ENCODE measurements at places on chromosomes 3 and 15.
A peak's percentile ranks its signal among the peaks of the same experiment; 100 is the strongest.

DNA sequence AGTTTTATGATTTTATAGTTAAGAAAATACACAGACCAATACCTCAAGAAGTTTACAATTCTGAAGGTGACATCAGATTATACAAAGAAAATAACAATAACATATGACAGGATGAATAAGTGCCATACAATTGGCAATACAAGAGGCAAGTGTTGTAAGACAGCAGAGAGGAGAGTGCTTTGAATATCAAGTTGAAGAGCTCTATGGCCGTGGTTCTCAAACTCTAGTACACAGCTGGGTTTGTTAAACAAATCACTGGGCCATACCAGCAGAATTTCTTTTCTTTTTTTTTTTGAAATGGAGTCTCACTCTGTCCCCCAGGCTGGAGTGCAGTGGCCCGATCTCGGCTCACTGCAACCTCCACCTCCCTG, 167.1 kb upstream of the NECTIN3 start:
- no peak for DNase-seq

DNA sequence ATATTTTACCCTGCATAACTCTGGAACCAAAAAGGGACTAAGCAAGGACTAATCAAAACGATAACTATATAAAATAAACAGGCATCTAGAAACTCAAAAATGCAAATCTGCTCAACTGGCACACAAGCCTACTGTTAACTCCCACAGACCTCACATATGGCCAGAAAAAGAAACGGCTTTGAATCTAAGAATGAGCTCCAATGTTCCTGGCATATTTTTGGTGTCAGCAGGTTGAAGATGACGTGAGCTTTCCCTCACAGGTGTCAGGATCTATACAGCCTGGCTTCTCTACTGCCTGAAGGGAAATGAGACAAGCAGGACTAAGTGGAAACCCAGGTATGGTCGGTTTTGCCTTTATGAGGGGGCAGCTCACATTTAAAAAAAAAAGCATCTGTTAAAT, 120.1 kb upstream of the SPATA12 start:
- no peak for DNase-seq

DNA sequence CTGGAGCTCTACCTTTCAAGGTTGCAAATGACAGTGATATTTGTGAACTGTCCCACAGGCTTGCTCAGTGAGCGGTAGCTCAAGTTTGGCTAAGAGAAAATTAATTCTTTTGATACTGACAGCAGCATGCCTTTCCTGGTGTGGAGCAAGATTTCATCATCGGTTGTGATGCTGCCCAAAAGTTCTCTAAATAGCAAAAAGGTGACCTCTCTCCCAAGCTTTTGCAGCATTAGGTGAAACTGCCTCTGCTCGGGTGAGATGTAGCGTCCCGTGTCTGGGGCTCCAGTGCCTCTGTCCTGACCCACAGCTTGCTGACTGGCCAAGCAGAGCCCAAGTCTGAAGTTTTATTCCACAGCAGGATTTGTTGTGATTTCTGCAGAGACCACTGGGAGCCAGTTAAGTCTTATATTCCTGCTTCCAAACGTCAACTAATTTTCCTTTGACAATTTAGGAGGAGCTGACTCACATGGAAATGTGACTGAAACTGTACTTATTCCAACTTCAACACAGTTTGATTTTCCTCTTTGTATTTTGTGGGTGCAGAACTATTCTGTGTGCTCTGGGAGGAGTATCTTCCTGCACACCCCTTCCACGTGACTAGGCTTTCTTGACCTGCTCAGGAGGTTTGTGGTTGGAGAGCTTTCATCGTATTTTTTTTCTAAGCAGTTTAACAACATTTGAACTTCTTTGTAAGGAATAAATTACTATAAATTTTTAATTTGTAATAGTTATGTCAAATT, 5.9 kb downstream of the SYNM start:
- peak; percentile 36 for DNase-seq

- DNase-seq, result no peak
Measured at GRCh38 chr3:176683382-176683781, 513.9 kb downstream of the TBL1XR1 start.

- peak; percentile 34 for DNase-seq
Measured at GRCh38 chr3:116473602-116474001, 28.3 kb upstream of the LSAMP start.

DNA sequence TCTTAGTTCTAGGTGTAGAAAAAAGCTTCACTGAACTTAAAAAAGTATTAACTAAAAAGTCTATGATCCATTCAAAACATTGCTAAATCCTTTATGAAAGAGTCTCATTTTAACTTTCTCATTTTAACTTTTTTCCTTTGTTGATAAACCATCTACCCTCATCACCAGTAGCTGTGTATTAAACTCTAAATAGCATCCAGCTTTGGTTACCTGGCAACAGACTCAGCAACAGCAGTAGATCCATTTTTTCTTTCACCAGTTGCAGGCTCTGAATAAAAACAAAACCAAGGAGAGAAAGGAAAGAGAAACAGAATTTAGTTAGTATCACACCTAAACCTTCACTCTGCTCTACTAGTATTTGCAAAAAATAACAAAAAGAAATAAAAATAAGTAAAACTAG, 51.6 kb downstream of the TP53BP1 start:
- peak; percentile 49 for DNase-seq

GRCh38 chr3:184549796-184550577, 11.6 kb upstream of the EPHB3 start:
- no peak for DNase-seq

- DNase-seq, result peak; percentile 57
Measured at GRCh38 chr3:86774082-86774691, 216.8 kb downstream of the VGLL3 start.

GRCh38 chr3:175029828-175030227, 170.7 kb downstream of the NAALADL2 start:
- no peak for DNase-seq

GRCh38 chr15:46456456-46456855, 821.6 kb downstream of the SQOR start:
- no peak for DNase-seq

GRCh38 chr15:98626153-98626552, 22.2 kb upstream of the IGF1R start:
- no peak for DNase-seq

GRCh38 chr3:38251197-38251596, 14.4 kb upstream of the SLC22A13 start:
- no peak for DNase-seq

- peak; percentile 23 for DNase-seq
Measured at GRCh38 chr3:16013568-16013967, 160.9 kb upstream of the GALNT15 start.

GRCh38 chr3:101722394-101723173, 1.8 kb upstream of the CEP97 start:
- DNase-seq, result no peak

GRCh38 chr15:50167110-50167509, 14.9 kb upstream of the SLC27A2 start:
- no peak for DNase-seq

DNA sequence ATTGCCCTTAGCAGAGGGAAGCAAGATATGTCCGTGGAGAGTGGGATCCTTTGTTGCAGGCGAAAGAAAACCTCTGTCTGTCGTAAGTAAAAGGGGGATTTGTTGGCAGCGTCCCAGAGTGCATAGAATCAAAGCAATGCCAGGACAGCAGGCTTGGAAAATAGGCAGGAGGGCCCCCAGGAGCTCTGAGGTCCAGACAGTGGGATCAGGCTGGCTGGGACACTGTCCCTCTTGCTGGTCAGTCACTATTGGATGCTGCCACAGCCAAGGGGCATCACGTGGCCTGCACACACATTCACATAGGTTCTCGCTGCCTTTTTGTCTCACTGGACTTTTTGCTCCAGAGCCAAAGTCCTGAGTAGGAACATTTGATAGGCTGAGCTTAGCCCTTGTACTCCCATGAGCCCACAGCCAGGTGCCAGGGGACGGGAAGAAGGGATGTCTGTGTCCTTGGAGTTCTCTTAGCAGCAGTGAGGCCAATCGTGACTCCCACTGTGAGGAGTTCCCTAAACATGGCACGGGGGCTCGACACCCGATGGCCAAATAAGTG, 10.7 kb downstream of the MUC20 start:
- no peak for DNase-seq

DNA sequence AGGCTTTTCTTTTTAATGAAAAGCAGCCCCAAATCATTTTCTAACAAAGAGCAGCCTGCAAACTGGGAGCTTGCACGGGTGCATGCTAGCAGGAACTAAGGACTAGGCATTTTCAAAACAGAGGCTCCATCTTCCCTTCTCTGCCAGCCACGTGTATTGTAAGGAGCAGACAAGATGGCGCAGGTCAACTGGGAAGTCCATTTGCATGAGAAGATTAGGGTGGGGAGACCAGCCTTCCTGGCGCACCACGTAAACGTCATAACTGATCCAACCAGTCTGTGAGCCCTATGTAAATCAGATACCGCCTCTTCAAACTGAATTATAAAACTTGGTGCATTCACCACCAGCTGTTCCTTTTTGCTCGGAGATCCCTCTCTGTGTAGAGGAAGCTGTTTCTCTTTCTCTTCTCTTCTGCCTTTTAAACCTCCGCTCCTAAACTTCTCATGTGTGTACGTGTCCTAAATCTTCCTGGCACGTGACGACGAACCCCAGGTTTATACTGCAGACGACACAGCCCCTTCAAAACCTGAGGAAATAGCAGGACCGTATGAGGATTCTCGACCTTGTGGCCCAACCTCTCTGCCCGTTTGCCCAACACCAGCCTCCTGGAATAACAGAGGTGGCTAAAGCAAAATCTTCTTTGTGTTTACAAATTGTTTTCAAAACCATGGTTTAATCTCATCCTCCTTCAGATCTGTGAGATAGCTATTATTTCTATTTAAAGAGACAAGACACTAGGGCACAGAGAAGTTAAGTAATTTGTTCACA, 26.4 kb upstream of the SLC30A4 start:
- no peak for DNase-seq

GRCh38 chr3:174413062-174413912, 445.8 kb upstream of the NAALADL2 start:
- DNase-seq, result no peak

DNA sequence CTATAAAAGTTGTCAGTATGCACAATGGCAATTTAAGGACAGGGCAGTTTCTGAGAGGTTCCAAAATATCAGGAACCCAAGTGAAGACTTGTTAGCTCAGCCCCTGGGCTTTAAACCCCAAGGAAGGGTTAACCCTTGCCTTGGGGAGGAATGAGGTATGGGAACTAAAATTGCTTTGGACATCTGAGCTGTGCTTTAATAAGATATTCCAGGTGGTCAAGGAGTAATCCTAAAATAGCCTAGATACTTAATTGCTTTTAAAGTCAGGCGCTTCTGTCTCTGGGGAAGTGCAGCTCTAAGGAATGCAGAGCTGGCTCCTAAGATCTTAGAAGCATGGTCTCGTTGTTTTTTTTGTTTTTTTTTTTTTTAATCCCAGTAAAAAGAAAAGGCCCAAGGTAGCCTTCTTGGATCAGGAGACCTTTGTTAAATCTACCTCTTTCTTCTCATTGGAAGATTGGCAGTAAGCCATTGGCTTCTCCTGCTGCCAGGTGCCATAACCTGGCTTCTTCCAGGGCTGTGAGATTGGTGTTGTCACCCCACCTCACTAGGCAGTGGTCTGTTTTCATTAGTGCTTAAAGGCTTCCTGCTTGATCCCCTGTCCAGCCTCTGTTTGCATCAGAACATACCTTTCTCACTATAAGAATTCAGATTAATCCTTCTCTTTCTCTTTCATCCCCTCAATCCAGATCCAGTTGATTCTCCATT, 24.5 kb downstream of the ARID3B start:
- DNase-seq, result no peak

DNA sequence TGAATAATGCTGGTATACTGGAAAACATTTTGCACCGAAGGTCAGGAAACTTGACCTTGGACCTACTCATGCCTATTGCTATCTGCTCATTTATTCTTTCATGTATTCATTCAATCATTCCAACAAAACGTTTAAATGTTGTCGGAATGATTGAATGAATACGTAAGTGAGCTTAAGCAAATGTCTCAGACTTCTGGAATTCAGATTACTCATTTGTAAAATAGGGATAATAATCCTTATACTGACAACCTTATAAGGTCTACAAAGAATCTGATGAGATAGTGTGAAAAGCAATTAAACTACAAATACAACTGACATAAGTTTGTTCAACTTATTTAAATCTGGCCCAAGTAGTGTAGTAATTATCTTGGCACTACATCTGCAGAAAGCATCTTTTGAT, 288.7 kb downstream of the WDR72 start:
- peak; percentile 39 for DNase-seq

DNA sequence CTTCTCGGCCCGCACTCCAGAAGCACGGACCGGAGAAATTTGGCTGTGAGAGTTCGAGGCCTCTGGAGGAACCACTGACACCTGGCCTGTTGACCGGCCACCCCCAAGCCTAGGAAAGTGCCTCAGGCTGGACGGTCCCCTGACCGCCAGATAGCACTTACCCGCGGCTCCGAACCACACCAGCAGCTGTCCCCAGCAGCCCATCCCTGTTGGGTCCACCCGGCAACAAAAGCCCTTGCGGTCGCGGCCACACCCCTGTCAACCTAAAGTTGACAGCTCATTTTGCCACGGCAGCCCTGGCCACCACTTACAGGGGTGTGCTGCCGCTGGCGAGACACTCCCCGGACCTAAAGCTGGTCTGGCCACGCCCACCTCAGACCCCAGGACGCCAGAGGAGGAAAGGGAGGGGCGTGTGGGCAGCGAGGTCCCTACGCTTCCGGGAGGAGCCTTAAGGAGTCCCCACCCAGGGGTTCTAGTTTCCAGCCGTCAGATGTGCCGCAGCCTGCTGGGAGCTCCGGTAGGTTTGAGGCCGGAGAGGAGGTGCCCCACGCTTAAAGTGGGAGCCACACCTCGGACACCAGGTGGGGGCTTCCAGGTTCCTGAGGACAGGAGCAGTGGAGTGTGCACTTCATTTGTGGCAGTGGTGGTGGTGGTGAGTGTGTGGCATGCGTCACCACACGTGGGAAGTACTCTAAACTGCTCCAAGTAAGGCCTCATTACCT, at the start of gene LTK:
Gene LTK (minus strand): TSS at position 322 of the 722 bp plus-strand sequence. CDS start 118 bp downstream, at position 204.
- DNase-seq, result peak; percentile 28

DNA sequence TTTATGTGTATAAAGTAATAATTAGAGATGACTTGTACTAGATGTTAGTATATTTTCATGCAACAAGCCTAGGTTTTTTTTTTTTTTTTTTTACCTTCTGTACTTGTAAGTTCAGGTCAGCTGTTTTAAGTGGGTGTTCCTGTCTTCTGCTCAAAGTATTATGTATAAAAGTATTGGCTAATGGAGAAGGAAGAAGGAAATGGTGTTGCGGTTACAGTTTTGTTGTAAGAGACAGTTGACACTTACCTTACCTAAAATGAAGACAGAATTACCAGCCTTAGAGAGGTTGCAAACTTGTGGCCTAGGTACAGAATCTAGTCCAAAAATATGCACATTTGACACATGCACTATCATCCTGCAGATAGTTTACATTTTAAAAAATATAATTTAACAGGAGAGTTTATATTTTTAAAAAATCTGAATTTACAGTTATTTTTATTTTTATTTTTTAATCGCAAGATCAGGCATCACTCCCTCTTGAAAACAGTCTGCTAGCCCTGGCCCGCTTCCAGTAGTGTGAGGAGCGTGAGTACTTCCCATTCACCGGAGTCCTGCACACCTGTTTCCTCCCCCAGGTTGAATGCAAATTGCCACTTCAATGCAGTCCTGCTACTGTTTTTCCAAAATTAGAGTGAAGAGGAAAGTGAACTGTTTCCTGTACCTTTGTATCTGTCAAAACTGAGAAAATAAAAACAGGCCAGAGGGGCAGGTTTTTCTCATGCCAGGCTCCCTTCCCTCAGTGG, 224.3 kb upstream of the SOX2 start:
- no peak for DNase-seq

- peak; percentile 23 for DNase-seq
Measured at GRCh38 chr3:145951441-145951840, 209.5 kb downstream of the PLOD2 start.
